ENCODE measurements at places on chromosomes 7 and 10. TPM values are rescaled to one million over a fixed set of nuclear protein-coding genes. Genes with fewer than 3 reads are reported as not detected.
A peak's percentile ranks its signal among the peaks of the same experiment; 100 is the strongest.

- no peak for DNase-seq
These were observed 1.6 kb downstream of the SKAP2 start for GRCh38 chr7:26862834-26863233.

DNA sequence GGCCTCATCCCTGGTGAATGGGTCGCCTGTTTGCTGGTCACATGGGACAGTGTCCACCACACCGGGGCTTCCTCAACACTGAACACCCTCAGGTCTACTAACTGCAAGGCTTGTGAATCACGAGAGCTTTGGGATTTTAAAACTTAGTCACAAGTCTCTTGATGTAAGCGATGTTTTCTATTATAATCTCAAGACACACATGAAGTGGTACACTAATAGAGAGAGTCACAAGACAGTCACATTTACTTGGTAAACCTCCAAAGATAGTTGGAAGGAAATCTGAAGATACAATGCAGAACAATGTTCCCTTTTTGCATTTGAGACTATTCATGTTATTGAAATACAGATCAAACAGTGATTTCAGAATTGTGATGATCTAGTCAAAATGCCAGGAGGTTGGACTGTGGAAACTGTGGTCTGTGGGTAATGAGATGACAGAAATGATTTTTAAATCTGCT is 233.1 kb upstream of the KLF6 start:
- DNase-seq = no peak

- no peak for DNase-seq
These were observed 16.7 kb upstream of the HSPB1 start for GRCh38 chr7:76285604-76286374.

DNA sequence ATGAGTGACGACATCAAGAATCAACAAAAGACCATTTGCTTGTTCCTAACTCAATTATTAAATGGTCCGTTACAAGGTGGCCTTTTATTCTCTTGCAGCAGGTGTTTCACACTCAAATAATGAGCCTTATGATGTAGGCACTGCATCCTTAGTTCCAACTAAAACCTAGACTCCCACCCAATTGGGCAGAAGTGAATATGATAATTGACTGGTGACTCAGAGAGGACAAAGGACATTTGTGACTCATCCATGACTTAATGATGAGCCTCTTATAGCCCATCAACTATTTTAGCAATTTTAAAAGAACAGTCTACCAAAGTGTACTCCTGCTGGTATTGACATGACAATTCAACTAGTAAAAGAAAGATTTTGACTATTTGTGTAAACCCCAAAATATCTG is 1027.8 kb upstream of the PHF14 start:
- DNase-seq = no peak

GRCh38 chr7:75722373-75722772 is 16.4 kb downstream of the HIP1 start:
- no peak for DNase-seq

DNA sequence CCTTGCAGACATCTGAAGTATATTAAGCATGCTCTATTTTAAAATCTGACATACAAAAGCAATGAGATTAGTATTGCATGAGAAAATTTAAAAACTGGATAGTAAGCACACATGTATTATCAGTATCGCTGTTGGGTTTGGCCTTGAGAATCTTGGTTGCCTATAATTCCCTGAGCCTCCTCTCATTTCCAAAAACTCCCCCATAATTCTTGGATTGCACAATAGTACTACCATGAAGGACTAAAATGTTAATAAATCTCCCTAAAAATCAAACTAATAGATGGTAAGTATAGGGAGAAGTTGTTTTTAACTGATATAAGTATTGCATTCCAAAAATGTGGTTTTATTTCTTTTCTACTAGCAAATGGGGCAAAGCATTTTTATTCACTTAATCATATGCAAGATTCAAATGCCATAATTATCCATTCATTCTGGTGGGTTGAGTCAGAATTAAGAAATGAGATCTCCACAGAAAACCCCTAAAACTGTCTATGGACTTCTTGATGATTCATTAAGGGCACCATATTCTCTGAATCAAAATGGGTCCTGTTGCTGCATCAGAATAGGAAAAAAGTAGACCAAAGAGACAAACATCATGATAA is 10.3 kb upstream of the VIM start:
- no peak for DNase-seq

DNA sequence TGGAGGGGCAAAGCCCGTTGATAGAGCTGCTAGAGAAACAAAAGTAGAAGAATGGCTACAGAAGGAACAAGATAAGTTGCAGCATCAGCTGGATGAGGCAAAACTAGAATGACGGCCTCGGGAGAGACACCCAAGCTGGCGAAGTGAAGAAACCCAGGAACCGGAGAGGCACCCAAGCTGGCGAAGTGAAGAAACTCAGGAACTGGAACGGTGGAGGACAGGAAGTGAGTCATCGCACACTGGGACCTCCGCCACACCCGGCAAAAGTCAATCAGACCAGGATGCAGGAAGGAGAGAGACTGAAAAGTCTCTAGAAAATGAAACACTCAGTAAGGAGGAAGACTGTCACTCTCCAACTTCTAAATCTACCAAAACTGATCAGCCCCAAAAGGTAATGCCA is 133.0 kb upstream of the NEBL start:
- no peak for DNase-seq

DNA sequence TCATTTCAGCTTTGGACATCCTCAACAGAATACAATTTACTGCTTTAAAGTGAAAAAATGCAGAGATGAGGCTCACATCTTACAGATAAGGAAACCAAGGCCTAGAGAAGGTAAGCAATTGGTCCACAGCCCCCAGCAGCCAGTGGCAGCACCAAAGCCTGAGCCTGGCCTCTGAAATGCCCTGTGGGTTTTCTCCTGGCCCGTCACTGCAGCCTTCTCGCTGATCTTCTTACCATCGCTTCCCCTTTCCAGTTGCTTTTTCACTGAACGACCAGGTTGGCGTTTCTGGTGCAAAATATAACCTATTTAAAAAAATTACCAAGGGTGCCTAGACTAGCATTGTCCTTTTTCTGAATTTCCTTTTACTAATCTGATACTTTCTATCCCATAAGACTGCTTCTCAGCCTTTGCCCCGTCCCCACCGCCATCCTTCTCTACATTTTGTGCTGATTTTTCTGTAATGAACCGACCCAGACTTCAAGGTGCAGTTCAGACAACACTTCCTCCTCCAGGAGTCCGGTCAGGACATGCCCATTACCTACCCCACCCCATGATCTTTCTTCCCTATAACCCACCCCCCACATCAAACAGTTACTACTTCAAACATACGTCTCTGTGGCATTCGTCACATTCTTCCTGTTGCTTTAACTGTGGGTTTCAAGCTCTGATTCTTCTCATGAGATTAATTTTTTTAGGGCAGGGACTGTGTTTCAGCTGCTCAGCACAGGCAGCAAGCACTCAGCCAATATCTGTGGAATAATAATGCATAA is 289.4 kb downstream of the DNAJB6 start:
- DNase-seq = no peak

DNA sequence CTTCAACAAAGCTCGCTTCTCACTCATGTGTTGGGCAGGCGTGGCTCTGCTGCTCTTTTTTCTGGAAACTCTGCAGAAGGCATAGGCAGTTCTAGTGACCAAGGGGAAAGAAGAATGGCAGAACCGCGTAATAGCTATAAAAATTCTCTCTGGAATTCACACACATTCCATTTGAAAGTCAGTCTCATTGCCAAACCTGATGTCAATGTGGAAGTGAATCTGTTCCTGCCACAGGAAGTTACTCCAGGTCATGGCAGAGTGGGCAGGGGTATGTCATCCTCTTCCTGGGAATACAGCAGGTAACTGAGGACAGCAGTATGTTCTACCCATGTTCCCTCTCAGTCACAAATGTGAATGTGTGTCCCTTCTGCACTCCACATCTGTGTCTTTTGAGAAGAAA is 8.2 kb upstream of the PAXIP1 start:
- no peak for DNase-seq

DNA sequence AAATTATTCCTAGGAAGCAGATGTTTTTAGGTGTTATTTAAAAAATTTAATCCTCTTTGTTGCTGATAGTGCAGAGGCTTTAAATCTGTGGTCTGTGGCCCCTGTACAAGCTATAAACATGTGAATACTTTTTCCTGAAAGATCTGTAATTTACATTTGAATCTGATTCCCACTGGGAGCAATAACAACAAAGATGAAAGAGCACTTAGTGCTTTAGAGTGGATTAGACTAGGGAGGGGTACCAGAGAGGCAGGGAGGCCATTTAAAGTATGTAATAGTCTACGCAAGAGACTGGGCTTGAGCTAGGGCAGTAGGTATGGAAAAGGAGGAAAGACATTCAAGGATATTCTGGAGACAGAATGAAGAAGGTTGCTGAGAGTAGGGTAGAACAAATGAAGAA is 19.1 kb downstream of the BTRC start:
- DNase-seq = no peak

- DNase-seq = peak; percentile 53
These were observed 256.6 kb upstream of the GLI3 start for GRCh38 chr7:42493436-42494198.

GRCh38 chr10:63105225-63106110 is 27.7 kb upstream of the NRBF2 start:
- DNase-seq = no peak

DNA sequence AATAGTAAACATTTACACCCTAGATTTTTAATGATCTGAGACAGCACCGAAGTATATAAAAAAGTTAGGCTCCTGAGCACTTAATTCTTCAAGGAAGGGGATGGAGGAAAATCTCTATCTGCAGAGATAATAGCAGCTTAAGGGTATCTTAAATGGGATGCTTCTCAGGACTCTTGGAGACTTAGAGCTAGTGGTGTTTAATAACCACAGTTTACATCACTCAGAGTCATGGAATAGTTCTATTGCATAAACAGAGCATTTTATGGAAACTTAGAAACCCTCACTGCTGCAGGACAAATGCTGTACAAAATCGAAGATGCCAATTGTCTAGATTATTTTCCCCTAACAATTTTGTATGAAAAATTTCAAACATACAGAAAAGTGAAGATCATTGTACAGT is 398.9 kb upstream of the GALNT17 start:
- DNase-seq = no peak

- DNase-seq = peak; percentile 2
These were observed 384 bp downstream of the DCLRE1C start for GRCh38 chr10:14953424-14954000.

DNA sequence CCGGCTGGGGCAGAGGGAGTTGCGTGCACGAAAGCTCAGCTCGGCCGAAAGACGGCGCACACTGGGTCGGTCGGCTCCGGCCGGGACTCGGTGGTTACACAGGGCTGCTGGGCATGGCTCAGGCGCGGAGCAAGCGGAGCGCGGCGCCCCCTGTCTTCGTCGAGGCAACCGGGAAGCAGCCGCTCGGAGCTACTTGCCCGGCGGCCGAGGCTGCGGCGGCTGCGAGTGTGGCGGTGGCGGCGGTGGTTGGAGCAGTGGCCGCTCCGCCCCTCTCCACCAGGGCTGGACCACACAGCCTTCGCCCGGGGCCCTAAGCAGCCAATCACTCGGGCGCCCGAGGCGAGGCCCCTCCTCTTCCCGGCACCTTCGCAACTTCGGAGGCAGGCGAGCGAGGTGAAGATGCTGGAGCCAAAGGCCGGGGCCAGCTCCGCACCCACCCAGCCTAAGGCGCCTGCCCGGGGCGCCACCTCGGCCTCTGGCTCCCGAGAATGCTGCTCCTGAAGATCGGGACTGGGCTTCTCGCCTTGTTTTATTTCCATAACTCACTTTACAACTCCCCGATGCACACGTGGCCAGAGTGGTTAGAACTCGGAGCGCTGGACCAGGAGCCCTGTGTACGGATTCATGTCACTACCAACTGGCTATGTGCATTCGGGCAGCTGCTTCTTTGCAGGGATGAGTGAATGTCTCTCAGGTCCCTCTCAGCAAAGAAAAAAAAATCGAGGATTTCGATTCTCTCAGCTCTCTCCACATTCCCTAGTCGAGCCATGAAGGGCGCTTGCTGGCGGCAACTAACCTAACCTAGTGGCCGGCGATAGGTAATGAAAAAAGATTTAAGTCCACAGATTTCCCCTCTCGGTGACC is at the start of gene TLL2:
Gene TLL2, minus strand, starts transcription at position 229 of the 864 bp plus-strand sequence. CDS start 241 bp downstream, outside the sequence.
- DNase-seq = peak; percentile 76

GRCh38 chr10:112783351-112784021 is 166.6 kb upstream of the TCF7L2 start:
- no peak for DNase-seq

DNA sequence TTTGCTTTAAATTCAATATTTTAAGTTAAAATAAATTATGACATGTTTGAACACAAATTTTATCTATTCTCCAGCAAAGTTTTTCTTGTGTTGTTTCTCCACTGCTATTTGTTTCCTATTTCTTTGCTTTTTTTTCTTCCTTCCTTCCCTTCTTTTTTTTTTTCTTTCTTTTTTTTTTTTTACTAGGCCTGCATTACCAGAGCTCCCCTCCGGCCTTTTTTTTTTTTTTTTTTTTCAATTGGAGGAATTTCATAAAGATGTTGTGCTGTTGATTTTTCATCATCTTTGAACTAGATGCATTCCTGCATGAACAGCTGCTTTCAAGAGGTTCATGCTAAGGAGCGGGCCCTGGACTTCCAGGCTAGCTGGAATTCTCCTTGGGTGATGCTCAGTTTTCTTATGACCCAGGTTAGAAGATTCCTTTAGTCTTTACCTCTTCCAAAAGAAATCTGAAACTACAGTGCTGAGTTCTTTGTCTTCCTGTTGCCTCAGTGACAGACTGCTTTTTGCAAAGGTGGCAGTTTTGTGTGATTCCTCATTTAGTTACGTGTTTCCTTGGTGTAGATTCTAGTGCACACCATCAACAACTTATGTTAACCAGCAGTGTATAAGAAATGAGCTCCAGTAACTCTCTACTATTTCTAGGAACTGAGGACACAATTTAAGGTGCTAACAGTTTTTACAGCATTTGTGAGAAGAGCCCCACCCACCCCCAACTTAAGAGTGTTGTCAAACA is 4.8 kb upstream of the CAMK1D start:
- no peak for DNase-seq

Gene GPR146
- 23.3 TPM for total RNA-seq

Gene DEPP1
- 99.1 TPM for total RNA-seq

Gene PTER
- total RNA-seq = 6.5 TPM

Gene EBLN1
- total RNA-seq = not detected

Gene CALHM3
- total RNA-seq = not detected

Gene PNLIP
- not detected for total RNA-seq

Gene GATA3
- 0.12 TPM for total RNA-seq

Gene TLX1
- not detected for total RNA-seq

Gene FGF8
- not detected for total RNA-seq
